Right lung (tissue), 10 donors: ENCODE measurements at places on chromosomes 13 and 19. TPM values are rescaled to one million over a fixed set of nuclear protein-coding genes. Genes with fewer than 3 reads are reported as not detected.
A peak's percentile ranks its signal among the peaks of the same experiment; 100 is the strongest.

- DNase-seq, result no peak
Observed at GRCh38 chr19:29651622-29652394, 13.5 kb upstream of the PLEKHF1 start.

The TIMM50 gene
- 69.1 TPM for polyA plus RNA-seq

GRCh38 chr13:30156270-30156669 is 151.1 kb downstream of the KATNAL1 start:
- DNase-seq, result no peak

- peak; percentile 40 for DNase-seq
Observed at GRCh38 chr13:110455941-110456340, 105.6 kb downstream of the RAB20 start.

The DLEU7 gene
- 0.43 TPM for polyA plus RNA-seq

The APOC1 gene
- 13.2 TPM for polyA plus RNA-seq

The GNG8 gene
- polyA plus RNA-seq, result 12.3 TPM
